Sciatic nerve (tissue), 2 donors: ENCODE measurements at places on chromosomes 5 and 9.

DNA sequence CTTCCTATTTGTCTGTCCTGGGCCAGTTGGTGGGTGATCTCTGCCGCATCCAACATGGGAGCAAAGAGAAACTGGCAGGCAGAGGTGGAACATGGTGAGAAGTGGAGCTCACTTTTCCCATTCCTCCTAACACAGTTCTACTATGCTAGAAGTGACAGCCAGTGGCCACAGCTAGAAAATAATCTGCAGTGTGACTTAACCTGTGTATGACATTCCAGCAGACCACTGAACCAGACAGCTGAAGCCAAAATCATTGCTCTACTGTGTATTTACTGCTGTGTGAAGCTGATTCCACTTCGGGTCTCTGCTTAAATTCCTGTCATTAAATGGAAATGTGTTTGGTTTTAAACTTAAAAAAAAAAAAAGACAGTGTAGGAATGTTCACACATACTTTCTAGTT, 523.0 kb downstream of the MTRR start:
- DNase-seq, result no peak

DNA sequence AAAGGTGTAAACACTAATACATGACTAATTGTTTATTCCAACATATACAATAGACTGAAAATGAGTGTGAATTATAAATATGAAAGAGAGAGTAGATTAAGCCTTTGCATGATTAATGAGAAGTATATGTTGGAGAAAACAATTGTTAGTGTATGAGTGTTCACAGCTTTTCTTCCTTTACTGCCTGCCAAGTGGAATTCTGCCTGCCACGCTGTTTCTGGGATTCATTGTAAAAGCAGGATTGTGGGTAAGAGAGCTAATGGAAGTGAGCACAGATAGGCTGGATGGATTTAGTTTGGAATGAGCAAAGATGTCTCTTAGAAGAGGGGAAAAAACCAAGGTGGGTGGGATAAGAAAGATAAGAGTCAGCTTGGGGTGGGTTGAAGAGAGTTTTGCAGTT, 129.6 kb upstream of the NMUR2 start:
- no peak for DNase-seq

GRCh38 chr9:126420135-126420534, 93.5 kb downstream of the MVB12B start:
- no peak for DNase-seq

DNA sequence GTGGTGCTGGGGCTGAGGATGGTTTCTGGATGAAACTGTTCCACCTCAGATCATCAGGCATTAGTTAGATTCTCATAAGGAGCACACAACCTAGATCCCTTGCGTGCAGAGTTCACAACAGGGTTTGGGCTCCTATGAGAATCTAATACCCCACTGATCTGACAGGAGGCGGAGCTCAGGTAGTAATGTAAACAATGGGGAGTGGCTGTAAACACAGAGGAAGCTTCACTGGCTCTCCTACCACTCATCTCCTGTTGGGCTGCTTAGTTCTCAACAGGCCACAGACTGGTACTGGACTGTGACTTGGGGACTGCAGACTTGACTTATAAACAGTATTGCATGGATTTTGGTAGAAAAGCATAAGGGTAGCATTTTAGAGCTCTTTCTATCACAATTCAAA, 870.7 kb upstream of the CDH10 start:
- DNase-seq, result no peak

GRCh38 chr5:174148721-174149120, 103.2 kb downstream of the NSG2 start:
- DNase-seq, result no peak
